C1 segment of cervical spinal cord (tissue), 14 donors: ENCODE measurements at places on chromosomes 2 and 18.

- DNase-seq = no peak
These were observed 11.5 kb downstream of the GNLY start for GRCh38 chr2:85705680-85706039.

DNA sequence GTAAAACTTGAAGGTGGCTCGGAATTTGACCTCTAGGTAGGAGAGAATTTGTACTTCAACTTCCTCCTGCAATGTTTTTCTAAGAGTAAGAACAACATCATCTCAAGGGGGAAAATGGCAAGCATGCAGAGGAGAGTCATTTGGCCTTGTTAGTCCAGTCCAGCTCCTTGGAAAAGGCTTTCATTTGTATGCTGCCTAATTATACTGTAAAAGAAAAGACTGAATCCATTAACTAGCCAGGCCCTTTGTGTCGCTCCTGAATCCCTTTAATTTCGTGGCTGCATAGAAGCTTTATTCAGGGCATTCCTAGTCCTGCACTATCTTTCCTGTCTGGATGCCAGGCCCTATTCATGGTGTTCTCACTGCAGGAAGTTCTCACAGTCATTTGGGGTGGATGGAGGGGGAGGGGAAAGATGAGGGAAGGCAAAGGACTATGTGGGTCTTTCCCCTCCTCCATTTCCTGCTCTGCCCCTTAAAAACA is 36.0 kb downstream of the PHLPP1 start:
- no peak for DNase-seq

DNA sequence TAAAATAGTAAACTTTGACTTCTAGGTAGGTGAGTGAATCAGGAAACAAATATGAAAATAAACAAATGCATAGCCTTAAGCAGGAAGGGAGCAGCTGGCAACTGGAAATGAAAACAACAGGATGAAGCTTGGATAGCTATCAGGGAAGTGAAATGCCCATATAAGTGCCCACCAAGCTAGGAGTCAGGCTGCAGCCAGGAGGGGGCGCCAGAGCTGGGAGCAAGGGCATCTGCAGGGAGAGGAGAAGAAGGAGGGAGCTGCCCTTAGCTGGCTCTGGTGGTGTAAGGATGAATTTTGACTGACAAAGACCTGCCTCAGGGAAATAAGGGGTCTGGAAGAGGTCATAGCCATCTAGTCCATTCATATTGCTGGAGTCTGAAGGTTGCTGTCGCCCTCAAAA is 298.3 kb downstream of the TDRD15 start:
- no peak for DNase-seq

- DNase-seq = no peak
These were observed 445.4 kb downstream of the NBAS start for GRCh38 chr2:15115776-15116175.

- DNase-seq = no peak
These were observed 95.0 kb downstream of the TNFRSF11A start for GRCh38 chr18:62420151-62420512.

- no peak for DNase-seq
These were observed 2.5 kb upstream of the SMIM21 start for GRCh38 chr18:75429975-75430374.

GRCh38 chr2:80476535-80477117 is 172.1 kb upstream of the LRRTM1 start:
- DNase-seq = no peak

- no peak for DNase-seq
These were observed 80.2 kb upstream of the PKDCC start for GRCh38 chr2:41967476-41968181.

DNA sequence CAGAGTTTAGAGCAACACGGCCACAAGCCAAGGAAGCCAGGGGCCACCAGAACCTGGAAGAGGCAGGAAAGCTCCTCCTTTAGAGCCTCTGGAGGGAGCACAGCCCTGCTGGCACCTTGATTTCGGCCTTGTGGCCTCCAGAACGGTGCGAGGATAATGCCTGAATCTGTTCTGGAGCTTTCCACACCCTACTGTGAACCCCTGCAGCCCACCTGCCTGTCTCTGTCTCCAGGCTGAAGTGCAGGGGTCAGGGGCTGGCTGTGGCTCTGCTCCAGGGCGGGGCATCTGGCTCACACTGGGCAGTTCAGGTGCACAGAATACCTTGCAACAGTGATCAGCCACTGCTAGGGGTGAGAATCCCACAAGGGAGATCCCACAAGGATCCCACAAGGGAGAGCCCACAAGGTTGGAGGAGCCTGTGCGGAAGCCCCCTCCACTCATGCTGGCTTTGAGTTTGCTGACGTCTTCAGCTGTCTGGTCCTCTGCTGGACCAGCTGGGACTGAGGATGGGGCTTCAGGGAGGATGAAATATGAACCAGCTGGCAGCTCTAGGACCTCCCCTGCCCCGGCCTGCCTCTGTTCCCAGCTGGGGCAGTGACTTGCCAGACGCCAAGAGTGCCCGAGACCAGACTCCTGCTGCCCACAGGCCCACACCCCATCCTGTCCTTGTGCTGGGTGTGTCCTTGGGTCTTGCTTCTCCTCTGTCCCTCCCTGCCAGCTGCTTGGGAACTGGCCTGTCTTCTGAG is 56.4 kb upstream of the OTOS start:
- DNase-seq = no peak

DNA sequence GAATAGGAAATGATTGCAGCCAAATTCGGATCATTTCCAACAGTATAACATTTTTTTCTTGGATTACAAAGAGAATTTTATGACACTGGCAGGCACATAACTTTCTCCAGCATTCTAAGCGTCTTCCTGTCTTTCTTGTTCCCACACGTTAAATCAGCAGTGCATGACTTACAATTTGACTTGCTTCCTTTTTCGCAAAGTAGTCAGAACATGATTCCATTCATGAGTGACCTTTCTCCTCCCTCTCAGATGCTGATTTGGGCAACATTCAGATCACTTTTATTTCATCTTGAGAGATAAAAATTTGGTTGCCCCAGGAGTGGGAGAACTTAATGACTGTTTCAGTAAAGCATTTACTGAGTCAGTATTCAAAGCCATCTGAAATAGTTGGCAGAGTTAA is 858.7 kb upstream of the ACVR2A start:
- DNase-seq = no peak

DNA sequence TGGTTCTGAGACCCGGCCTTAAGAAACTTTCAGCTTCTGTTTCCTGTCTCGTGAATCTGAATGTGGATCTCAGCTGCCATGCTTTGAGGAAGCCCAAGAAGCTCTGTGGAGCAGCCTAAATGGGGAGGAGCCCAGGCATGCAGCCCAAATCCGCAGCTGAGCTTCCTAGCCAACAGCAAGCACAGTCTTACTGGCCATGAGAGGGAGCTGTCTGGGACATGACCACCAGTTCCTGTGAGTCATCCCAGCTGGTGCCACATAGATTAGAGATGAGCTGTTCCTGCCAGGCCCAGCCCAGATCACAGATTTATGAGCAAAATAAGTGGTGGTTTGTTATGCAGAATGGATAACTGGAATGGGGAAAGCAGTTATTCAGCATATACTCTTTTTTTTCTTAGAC is 224.4 kb upstream of the APCDD1 start:
- no peak for DNase-seq

- DNase-seq = no peak
These were observed 592.0 kb downstream of the LRRTM4 start for GRCh38 chr2:76930056-76930744.

- DNase-seq = no peak
These were observed 413.8 kb downstream of the RAD51AP2 start for GRCh38 chr2:17104454-17104853.

DNA sequence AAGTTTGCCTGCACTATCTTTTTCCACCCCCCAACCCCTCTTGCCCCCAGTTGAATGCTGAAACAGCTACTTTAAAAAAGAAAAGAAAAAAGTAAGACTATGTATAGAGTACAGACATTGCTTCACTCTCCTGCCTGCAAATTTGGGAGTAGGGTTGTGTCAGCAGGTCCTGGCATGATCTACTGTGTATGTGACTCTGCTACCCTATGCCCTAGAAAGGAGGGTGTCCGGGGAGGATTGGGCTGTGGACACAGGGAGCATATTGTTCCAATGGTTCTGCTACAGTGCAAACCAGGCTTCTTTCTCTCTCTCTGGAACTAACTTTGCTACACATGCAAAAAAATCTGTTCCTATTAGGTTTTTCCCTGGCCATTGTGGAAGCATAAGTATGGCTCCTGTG is 9.9 kb upstream of the ZEB2 start:
- no peak for DNase-seq

GRCh38 chr2:168196764-168197180 is 50.6 kb downstream of the STK39 start:
- no peak for DNase-seq

GRCh38 chr2:137865954-137866540 is 98.2 kb upstream of the HNMT start:
- DNase-seq = no peak

GRCh38 chr2:20125616-20126015 is 74.2 kb upstream of the LAPTM4A start:
- no peak for DNase-seq

DNA sequence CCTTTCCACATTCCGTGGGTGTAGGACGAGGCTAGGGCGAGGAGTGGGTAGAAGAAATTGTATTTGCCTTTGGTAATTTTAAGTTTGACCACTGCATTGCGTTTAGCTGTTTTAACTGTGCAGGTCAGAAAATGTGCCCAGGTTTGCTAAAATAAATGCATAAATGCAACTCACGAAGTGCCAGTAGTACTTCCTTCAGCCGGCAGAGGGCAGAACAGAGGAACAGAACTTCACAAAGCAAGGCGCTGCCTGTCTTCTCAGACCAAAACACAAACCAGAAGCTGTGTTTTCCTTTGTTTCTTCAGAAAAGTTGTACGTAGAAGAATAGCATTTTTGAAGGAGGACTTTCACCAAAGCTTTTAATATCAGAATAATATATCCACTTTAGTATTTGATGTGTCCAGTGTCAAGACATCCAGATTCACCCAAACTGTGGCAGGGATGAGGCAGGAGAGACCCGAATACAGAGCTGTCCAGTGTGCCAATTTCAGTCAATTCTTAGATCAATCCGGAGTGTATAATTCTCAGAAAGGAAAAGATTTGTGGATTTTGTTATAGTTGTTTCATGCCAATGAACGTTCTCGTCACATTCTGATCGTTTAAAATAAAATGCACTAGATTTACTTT is 348.6 kb downstream of the DLGAP1 start:
- peak; percentile 64 for DNase-seq

- no peak for DNase-seq
These were observed 45.1 kb upstream of the SERTAD2 start for GRCh38 chr2:64698668-64699444.

DNA sequence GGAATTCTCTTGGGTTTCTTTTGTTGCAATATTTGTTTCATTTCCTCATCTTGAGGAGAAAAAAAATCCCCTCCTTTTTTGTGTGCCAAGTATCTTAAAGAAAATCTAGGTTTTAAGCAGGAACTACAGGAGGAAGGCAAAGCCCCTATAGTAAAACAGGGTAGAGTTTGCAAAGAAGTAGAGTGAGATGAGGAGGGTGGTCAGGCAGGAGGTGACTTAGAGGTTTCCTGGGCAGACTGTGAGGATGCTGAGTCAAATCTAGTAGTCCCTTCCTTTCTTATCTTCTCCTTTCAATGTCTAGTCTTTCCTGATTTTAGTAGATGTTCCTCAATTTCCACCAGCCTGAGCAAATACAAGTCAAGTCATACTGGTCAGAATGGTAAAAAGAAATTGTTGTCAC is 222.5 kb downstream of the PMAIP1 start:
- no peak for DNase-seq

GRCh38 chr18:28584731-28585130 is 407.8 kb upstream of the CDH2 start:
- DNase-seq = no peak

- DNase-seq = no peak
These were observed 757.5 kb upstream of the TMEFF2 start for GRCh38 chr2:192952245-192952644.

DNA sequence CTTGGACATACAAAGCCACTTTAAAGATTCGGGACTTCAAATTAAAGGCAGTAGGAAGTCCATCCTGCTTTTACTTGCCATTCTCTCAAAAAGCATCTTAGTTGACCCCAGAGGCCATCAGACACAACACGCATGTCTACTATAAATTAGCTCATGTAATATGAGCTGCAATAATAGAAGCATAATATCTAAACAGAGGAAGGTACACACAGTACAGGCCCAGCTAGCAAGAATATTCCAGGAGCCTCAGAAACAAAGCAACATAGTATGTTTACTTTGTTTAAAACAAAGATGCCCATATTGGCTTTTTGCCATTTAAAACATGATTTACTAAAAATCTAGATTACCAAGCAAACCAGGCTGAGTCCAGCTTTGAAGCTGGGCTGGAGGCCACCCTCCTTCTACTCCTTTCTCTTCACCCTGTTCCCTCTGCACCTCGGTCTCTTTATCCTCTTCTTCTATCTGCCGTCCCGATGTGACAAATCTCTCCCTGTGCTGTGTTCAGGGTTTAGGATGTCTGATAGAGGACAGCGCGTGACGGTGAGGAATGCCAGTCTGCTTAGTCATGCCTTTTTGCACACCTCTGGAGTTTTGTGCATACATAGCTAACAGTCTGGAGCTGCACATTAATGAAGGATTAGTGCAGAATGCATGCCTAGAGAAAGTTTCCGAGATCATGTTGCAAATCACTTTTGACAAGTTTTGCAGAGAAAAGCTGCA is 28.2 kb downstream of the DTNA start:
- DNase-seq = no peak

DNA sequence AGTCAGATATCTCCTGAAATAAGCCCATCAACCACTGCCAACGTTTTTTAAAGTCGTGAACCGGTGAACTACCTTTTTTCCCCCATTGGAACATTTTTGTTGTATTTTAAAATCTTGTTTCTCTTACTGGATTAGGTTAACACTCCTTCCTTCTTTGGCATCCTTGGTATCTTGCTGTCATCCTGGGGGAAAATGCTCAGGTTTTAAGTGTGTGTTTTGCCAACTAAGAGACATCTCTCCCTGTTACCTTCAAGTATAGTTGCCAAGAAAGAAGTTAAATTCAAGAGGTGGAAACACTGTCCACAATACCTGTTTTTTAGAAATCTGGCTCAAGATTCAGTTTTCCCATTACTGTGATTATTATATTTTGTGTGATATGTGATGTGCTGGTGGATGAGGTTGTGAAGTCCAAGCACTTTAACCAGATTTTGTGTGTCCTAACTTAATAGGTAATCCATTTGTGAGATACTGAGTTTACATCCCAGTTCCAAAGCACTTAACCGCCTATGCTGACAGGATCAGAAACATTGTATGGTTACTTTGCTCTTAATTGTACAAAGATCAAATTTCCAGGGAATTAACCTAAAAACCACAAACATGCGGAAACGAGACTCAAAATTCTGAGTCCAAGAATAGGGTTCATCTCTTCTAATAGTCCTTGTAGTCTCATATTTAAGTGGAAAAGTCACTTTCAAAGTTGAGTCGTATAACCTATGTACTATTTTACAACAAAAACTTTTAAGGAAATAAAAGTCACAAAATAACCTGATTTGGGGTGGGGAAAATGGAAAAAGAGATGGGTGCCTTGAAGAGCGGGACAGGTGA is 1.3 kb upstream of the SP3 start:
- DNase-seq = no peak
